ENCODE measurements at places on chromosomes 2 and 18.

- no peak for DNase-seq
Observed at GRCh38 chr18:75269124-75269680, 58.6 kb downstream of the TSHZ1 start.

DNA sequence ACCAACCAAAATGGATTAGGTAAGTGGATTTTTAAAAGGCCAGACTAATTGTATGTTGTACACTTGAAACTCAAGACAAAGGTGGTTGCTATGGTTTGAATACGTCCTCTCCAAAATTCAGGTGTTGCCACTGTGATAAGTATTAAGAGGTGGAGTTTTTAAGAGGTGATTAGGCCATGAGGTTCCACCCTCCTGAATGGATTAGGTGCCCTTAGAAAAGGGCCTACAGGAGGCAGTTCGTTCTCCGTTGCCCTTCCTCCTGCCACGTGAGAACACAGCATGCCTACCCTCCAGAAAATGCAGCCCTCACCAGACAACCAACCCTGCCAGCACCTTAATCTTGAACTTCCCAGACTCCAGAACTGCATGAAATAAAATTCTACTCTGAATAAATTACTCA, 51.2 kb downstream of the CHMP3 start:
- DNase-seq: no peak

- DNase-seq: no peak
Observed at GRCh38 chr2:1693723-1694122, 50.6 kb downstream of the PXDN start.

- DNase-seq: no peak
Observed at GRCh38 chr2:94978917-94979316, 46.6 kb upstream of the MAL start.

- DNase-seq: no peak
Observed at GRCh38 chr2:99507937-99508818, 18.4 kb upstream of the REV1 start.

DNA sequence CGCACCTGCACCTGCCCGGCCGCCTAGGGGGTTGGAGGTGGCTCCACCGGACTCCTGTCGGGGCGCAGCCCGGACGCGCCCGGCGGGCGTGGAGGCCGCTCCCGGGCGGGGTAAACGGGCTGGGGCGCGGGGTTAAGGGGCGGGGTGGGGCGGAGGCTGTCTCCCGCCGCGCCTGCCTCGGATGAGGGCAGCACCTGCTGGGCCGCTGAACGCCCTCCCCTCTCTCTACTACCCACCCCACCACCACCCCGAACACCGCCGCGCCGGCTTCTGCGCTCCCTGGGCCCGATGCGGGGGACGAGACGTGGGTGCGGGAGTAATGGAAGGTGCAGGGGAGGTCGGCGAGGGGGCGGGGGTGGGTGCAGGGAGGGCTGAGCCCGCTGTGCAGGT, 224.8 kb upstream of the ID2 start:
- no peak for DNase-seq

GRCh38 chr2:18598848-18599484, 9.6 kb upstream of the NT5C1B start:
- no peak for DNase-seq

DNA sequence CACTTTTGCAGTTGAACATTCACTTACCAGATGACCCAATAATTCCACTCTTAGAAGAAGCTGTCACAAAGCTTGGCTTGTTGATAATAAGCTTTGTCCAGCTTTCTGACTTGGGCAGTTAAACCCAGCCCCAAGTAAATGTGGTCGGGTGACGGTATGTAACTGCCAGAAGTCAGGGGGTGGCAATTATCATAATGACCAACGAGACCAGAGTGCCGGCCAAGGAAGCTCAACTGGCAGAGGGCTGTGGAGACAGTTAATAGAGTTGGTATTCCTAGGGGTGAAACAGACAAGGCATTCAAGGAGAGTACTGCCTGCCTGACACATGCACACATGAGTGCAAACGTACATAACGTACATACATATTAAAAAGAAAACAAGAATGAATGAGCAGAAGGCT, 116.7 kb downstream of the EIPR1 start:
- DNase-seq: no peak

DNA sequence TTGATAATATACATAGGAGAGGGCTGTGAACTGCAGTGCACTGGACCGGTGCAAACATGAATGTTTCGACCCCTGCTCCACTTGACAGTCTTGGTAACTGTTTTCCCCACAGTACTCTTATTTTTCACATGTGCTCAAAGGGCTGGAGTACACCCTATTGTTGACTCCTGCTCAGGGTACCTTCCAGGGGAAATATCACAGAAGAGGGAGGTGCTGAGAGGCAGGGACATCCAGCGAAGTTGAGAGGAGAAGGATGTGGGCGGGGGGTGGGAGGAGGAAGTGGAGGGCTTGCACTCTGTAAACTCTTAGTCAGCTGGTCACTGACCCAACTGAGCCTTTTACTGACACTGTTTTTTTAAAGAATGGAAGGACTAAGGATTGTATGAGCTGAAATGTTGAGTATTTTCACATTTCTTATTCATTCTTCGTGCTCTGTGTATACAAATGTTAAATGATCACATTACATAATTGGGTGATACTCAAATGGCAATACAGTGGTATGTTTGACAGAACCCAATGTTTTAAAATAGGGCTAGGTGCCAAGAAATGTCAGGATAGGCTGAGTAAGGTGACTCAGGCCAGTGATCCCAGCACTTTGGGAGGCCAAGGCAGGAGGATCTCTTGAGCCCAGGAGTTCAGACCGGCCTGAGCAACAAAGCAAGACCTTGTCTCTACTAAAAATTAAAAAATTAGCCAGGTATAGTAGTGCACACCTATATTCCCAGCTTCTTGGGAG, 10.0 kb downstream of the INPP4A start:
- no peak for DNase-seq

DNA sequence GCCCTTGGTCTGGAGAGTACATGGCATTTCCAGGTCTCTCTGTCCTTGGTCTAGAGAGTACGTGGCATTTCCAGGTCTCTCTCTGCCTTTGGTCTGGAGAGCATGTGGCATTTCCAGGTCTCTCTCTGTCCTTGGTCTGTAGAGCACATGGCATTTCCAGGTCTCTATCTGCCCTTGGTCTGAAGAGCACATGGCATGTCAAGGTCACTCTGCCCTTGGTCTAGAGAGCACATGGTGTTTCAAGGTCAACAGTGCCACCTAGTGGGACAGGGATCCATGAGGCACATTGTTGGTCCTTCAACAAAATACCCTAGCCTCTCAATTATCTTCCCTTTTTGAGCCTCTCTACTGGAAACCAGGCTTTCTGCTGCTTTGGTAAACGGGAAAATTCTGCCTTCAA, 250.2 kb downstream of the OTX1 start:
- no peak for DNase-seq

- peak; percentile 35 for DNase-seq
Observed at GRCh38 chr2:66171530-66171929, 263.4 kb upstream of the MEIS1 start.

GRCh38 chr2:130963196-130963848, 126.6 kb downstream of the ARHGEF4 start:
- DNase-seq: no peak

DNA sequence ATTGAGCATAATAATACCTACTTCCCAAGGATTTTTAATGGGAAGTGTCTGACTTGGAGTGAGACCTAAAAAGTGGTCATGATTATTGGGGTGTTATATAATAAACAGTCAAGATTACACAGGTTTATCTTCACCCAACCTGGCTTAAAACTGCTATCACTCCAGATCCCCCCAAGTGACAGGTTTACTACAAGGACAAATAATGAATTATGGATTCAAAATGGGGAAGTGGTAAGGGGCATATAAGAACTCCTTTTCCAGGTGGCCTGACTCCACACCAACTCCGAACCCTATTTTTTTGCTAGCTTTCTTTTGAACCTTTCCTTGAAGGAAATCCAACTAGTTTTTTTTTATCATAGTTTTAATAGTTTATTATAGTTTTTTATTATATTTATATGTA, 663.0 kb upstream of the FANCL start:
- DNase-seq: no peak

DNA sequence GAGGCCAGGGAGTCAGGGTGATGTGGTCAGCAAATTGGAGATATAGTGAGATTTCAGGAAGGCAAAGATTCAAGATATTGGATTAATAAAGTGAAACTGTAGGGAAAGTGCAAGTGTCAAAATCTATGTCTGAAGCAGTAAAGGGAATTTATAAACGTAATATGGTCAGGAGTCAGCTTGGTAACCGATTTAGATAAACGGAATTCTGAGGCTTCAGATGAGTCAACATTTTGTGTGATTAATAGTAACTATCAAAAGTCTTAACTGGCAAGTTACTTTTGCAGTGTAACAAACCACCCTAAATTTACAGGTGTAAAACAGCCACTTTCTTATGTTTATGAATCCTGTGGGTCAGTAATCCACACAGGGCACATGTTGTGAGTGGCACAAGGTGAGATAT, 10.9 kb downstream of the MTX2 start:
- no peak for DNase-seq

- DNase-seq: no peak
Observed at GRCh38 chr2:214566457-214566856, 155.6 kb downstream of the VWC2L start.
